ENCODE measurements at places on chromosomes 13 and 19. TPM values are rescaled to one million over a fixed set of nuclear protein-coding genes. Genes with fewer than 3 reads are reported as not detected.
A peak's percentile ranks its signal among the peaks of the same experiment; 100 is the strongest.

The ZNF578 gene
- total RNA-seq, result 3.0 TPM

The SIAH3 gene
- not detected for total RNA-seq

- DNase-seq, result no peak
Measured at GRCh38 chr19:14015524-14016035, 9.5 kb upstream of the RFX1 start.

- DNase-seq, result peak; percentile 37
Measured at GRCh38 chr13:95643936-95644598, 439 bp downstream of the DZIP1 start.

GRCh38 chr13:105991622-105992277 is 543.7 kb downstream of the EFNB2 start:
- no peak for DNase-seq

DNA sequence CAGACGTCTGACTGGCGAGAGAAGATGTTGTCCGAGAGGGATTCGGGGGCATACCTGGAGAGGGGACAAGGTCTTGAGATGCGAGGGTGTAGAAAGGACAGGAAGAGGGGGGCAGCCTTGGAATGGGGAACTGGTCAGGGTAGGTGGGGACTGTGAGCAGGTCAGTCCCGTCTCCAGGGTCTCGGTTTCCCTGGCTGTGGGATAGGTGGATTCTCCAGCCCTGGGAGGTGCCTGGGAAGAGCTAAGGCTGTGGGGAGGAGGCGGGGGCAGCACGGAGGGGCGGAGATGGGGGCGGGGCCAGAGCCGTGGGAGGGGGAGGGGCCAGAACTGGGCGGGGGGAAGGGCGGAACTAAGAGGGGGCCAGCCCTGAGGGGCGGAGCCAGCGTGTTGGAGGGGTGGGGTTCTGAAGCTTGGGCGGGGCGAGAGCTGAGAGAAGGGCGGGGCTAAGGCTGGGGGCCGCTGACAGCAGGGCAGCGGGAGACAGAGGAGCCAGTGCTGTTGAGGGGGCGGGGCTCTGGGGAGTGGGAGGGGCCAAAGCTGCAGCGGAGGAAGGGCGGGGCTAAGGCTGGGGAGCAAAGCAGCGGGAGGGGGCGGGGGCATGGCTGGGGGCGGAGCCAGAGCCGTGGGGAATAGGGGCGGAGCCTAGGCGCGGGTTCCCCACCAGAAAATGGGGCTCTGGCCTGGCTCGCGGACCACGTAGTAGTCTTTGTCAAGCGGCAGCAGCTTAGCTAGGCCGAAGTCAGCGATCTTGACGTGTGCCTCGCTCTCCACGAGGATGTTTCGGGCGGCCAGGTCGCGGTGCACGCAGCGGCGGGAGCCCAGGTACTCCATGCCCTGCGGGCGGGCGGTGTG is 9.5 kb upstream of the INSL3 start:
- DNase-seq, result peak; percentile 52

DNA sequence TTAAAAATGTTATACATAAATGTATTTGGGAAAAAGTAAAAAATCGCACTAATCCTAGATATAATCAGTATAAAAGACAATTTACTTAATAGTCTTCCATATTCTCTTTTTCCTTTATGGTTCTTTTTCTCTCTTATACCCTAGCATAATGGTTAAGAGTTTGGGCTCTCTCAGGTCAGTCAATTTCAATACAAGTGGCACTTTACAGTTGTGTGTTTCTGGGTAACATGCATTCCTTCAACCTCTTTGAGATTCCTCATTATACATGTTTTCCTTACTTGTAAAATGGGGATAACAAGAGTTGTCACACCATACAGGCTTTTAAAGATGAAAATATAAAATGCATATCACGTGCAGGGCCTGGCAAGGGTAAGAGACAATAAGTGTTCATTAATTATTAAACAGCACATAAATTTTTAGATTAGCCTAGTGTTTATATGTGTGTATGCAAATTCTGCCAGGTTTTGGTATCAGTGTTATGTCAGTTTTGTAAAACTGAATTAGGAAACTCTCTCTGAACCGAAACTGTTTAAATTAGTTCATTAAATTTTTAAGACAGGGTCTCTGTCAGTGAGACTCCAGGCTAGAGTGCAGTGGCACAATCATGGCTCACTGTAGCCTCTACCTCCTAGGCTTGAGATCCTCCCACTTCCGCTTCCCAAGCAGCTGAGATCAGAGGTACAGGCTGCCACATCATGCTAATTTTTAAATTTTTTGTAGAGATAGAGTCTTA is 49.8 kb downstream of the ELF1 start:
- DNase-seq, result no peak

The KIR3DL1 gene
- total RNA-seq, result not detected

GRCh38 chr19:9149997-9150396 is 9.8 kb downstream of the ZNF317 start:
- no peak for DNase-seq

- DNase-seq, result no peak
Measured at GRCh38 chr19:38549942-38550341, 67.8 kb downstream of the MAP4K1 start.

DNA sequence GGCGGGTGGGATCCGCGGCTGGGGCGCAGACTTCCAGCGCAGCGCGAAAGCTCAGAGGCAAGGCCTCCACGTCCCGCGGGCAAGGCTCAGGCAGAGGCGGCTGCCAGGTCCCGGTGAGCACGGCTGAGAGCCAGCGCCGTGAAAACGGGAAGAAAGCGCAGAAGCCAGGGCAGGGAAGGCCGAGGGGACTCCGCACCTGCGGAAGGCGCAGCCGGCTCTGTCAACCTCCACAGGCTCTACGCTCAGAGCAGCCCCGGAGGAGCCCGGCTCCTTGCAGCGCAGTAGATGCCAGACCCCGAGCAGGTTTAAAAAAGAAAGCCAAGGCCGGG is 131.0 kb downstream of the RNF17 start:
- no peak for DNase-seq

The GSX1 gene
- total RNA-seq, result not detected

The TGFBR3L gene
- total RNA-seq, result 1.1 TPM

DNA sequence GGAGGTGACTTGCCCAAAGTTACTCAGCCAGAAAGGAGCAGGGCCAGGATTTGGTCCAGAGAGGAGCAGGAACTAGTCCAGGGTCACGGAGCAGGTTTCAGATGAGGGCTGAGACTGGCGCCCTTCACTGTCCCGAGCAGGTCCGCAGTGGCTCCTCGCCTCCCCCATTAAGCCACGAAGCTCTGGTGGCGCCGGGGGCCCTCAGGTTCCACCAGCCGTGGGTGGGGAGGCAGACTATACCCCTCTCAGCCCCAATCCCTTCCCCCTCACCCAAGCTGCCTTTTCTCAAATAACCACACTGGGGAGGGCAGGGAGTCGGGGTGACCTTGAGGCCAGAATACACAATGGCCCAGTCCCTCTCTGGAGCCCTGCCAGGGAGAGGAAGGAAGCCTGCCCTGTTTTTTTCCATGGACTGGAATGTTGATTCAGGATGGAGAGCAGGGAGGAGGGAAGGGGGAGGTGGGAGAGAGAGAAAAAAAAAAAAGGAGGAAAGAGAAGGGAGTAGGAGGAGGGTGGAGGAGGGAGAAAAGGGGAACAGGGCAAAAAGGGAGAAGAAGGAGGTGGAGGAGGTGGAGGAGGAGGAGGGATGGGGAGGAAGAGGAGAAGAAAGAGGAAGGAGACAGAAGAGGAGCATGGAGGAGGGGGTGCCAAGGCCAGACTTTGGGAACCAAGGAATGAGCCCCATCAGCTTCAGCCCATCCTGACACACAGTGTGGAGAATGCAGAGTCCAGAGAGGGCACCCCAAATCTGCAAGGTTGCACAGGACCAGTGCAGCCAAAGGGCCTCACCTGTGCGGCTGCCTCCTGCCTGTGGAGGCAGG is 19.7 kb downstream of the CEACAM16 start:
- no peak for DNase-seq

DNA sequence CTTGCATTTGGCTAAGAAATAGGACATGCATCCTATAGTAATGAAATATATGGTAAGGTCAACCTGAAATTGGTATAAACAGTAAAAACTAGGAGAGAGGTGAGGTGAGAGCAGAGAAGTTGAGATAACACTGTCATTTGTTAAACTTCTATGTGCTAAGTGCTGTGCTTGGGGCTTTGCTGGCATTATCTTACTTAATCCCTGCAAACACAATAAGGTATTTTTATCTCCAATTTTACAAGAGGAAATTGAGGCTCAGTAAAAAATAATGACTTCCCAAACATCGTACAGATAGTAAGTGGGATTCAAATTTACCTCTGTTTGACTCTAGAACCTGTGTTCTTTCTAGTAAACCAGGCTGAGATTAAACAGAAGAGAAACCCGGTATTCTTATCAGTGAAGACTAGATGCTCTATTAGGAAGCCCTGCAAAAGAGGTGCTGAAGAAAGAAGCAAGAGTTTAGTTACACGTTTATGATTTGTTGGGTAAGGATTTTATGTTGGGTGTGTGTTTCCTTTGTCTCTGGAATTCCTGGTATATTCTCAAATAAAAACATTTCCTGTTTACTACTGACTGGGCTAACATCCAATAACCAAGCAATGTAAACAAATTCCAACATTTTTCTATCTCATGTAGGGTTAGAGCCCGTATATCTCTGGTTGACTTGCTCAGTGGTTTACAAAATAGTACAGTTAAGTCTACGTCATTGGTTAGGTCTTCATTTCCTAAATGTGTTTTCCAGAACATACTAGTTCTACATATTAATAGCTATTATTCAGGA is 137.3 kb upstream of the FNDC3A start:
- DNase-seq, result no peak

DNA sequence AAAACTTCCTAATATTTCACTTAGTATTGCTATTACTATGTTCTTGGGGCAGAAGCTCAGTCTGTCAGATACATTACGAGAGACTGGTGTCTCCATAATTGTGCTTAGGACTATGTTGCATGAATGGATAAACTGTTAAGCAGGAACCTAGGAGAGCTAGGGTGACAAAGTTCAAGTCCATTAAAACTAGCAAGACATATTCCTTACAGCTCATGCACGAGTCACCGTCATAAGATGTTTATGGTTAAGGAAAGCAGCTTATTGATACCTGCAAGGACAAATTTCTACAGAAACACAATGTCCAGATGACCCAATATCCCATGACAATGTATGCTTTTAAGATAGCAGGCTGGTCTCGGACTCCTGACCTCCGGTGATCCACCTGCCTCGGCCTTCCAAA is 5.7 kb upstream of the ZNF813 start:
- no peak for DNase-seq

The LIM2 gene
- not detected for total RNA-seq

DNA sequence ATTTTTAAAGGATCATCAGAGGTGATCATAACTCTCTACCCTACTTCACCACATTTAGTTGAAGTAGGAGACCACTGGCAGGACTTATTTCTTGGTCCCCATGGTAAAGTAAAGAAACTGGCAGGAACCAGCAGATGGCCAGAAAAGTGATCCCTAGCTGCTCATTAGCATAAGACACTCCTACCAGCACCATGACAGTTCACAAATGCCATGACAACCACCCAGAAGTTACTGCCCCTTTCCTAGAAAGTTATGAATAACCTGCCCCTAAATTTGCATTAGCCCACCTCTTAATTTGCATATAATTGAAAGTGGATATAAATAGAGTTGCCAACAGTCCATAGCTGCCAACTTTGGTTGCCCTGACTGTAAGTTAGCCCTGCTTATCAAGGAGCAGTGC is 18.4 kb upstream of the RUBCNL start:
- no peak for DNase-seq

- DNase-seq, result peak; percentile 41
Measured at GRCh38 chr13:110874508-110874960, 40.3 kb downstream of the ANKRD10 start.

DNA sequence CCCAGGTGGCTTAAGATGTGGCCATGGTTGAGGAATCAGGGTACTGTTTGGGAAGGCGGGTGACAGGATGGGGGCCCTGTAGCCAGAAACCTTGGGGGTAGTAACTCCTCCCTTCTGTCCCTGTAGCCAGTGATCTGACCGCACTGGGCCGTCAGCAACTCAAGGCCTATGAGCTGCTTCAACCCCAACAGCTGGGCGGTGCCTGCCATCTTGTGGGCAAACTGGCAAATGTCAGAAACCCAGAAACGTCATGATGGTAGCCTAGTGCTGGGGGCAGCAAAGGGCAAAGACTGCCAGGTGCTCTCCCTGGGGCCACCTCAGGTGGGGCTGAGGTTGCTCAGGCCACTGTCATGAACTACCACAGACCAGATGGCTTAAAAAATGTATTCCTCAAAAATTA is 3.5 kb downstream of the COPE start:
- no peak for DNase-seq

The CYP4F11 gene
- not detected for total RNA-seq

GRCh38 chr19:4139614-4140236 is 13.7 kb upstream of the CREB3L3 start:
- peak; percentile 69 for DNase-seq

The FOXO1 gene
- 15.7 TPM for total RNA-seq

The KPTN gene
- total RNA-seq, result 30.5 TPM

The SMAD9 gene
- total RNA-seq, result 10.5 TPM

GRCh38 chr13:44116562-44117332 is 237.0 kb downstream of the LACC1 start:
- no peak for DNase-seq

The FXYD7 gene
- total RNA-seq, result not detected

The GRK1 gene
- total RNA-seq, result 1.1 TPM

DNA sequence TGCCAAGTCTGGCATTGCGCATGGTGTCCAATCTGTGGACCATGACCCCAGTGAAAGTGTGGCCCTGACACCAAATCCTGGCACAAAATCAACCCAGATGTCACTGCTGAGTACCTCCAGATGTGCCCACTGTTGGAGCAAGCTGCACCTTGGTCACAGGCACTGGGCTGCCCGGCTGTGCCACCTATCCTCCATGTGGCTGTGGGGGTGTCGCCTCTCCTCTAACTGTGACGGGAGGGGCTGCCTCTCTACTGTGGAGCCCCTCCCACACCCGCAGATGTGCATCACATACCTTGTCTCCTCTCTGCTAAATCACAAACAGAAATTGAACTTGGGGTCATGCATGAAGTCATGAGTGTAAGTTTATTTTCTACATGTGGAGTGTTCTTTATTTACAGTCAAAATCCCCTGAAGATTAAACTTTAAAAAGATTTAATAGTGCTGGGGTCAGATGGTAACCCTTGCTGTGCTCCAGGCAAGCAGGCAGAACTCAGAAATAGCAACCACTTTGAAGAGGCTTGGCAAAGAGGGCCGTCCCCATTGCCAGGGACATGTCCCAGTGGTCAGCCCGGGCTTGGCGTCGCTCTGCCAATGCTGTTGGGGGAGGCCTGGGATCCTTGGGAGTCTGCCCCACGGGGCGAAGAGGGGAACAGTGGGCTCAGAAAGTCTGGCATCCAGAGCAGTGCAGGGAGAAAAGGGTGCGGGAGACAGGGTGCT is 46.4 kb upstream of the ZNF536 start:
- no peak for DNase-seq

- no peak for DNase-seq
Measured at GRCh38 chr13:43545317-43545874, 241.4 kb downstream of the ENOX1 start.

The NMRK2 gene
- total RNA-seq, result 1.4 TPM

The SH2D3A gene
- 19.8 TPM for total RNA-seq

Data from progenitor cell of endocrine pancreas (in vitro differentiated cells).